ENCODE measurements at places on chromosomes 13 and 19.

- no peak for DNase-seq
These were observed 62.8 kb upstream of the DOCK9 start for GRCh38 chr13:99040536-99041131.

DNA sequence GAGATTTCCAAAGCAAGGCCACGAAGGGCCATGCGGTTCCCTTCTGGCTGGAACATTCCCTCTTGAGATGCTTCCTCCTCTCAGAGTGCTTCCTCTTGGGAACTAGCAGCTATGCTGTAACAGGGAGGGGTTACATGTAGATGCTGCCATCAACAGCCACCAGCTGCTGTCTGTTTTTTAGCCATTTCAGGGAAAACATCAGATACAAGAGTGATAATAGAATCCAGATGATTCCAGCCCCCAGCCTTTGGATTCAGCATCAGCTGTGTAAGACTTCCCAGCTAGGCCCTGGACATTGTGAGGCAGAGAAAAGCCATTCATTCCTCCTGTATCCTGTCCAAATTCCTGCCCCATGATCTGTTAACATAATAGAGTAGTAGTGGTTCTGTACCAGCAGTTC is 8.2 kb upstream of the ZNF177 start:
- no peak for DNase-seq

DNA sequence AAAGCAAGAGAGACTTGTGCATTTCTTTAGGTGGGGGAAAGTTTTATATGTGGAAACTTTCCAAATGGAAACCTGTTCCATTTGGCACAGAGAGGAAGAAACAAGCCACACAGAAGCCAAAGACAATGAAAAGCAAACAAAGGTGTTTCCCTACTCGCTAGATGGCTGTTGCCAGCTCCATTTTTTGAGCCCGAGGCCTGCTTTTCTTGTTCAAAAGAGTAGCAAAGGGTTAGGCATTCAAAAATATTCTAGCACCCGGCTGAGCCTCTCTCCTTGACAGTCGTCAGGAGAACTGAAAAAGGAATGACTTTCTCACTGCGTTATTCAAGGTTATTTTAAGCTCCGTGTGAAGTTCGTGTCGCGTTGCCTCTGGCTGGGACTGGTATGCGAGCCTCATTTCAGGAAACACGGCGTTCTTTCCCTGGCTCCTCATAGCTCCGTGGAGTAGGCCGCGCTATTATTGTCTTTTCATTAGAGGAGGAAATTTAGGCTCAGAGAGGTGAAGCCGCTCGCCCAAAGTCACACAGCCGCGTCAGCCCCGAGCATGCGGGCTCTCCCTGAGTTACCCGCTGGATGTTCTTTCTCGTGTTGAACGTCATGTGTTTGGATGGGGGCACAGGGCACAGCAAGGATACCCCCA is 7.6 kb downstream of the TRPM4 start:
- DNase-seq, result no peak

DNA sequence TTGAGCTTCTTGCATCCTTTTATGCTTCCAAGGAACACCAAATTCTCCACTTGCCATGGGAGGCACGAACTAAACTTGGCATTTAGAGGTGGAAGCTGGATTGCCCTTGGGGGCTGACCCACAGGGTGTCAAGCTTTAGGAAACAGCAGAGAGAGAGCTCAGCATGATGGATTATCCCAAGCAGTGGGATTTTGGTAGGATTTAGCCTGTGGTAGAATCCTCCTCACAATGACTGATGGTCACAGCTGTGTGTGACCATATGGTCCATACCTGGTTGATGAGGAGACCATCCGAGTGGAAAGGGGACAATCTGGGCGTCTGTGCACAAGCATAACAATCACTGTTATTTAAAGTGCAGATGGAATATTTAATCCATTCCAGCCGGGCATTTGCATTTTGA is 40.1 kb upstream of the PSG9 start:
- no peak for DNase-seq

GRCh38 chr19:46603195-46603637 is 2.1 kb downstream of the CALM3 start:
- no peak for DNase-seq

DNA sequence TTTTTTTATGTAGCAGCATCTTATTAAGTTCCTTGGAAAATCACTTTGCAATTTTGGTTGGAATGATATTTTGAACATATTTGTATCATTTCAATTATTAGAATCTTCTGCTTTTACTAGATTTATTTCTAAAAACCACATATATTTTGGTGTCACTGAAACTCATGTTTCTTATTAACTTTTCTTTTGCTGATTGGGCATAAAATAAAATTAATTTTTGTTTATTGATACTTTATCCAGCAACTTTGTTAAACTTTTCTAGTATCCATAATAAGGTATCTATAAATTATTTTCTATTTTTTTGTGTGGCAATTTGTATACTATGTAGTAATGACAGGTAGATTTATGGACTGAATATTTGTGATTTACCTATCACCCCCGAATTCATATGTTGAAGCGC is 556.4 kb upstream of the ATXN8OS start:
- DNase-seq, result no peak

DNA sequence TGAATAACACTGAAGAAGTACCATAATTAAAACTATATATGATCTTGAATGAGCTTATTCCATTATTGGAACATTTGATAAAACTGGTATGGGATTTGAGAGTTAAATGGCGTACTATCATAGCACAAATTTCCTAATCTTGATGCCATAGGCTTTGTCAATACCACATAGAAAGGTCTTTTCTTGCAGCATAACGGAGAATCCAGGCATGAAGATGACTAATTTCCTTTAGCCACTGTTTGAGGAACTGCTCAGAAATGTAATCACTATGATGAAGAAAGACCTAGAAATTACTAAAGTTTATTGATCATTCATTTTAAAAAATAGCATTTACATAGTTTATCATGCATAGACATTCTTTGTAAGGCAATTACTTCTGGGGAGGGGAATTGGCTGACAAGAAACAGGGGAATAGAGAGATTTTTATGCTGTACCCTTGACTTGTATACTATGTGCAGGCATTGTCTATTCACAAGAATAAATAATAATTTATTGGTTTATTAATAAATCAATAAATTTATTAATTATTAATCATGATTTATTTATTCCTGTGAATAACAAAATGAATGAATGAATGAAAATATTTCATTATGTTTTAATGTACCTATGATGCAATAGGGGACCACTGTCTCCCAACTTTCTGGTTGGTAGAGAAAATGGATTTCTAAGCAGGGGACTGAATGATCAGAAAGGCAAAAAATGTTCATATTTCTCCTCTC is 2676.6 kb downstream of the PCDH9 start:
- DNase-seq, result no peak

Data from GM18507 (cell line).